SJCRH30 (cell line): ENCODE measurements at places on chromosomes 13 and 19. TPM values are rescaled to one million over a fixed set of nuclear protein-coding genes. Genes with fewer than 3 reads are reported as not detected.

DNA sequence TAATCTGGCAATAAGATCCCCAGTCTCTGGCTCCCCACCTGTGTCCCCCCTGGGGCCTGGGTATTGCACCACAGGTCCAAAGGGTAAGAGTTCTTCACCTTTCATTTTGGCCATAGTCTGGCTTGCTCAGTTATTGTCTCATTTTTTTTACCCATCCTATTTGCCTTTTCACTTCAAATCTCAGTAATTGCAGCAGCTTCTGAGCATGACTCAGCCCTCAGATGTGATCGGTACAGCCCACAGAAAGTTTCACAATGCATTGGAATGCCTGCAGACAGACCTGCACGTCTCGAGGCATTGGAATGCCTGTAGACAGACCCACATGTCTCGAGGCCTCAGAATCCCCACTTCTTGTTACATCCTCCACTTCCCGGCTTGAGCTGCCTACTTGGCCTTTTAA lies 173.6 kb downstream of the NUFIP1 start:
- no peak overlapping the region for H3K27ac ChIP-seq
- no peak overlapping the region for H3K4me3 ChIP-seq
- H3K4me1 ChIP-seq, result 0 out of 2 replicates have a peak, but pooled peaks cover 4% of the 10 kb centered on the region

GRCh38 chr13:20301403-20302071 lies 69.4 kb upstream of the GJB6 start:
- no peak overlapping the region for H3K27ac ChIP-seq
- no peaks in the 10 kb centered on the region; the same call in 1 of the 2 replicates for H3K27me3 ChIP-seq
- no peak for DNase-seq

DNA sequence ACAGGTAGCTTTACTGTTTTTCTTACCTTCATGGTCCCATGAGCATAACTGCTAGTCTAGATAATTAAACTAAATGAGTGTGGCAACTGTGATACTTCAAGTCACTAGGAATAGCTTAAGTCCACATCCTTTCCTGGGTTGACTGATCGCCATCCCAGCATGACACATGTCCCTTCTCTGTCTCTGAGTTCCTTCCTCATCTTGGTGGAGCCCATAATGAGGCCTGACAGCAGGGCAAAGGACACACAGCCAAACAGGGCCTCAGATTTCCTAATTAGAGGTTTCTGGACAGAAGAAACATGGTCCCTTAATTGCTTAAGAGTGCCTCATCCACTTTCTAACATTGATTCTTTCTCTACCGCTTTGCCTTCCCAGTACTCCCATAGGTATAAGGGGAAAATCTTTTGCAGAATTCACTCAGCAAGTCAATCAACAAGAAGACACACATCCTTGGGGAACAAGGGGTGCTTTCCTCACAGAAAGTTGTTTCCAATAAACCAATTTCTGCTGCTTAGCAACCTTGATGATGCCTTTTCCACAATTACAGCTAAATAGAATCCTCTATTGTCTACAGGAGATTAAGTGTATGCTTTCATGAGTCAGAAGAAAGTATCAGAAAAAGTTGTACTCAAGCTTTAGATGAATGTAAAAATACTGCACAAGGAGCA lies 208.3 kb upstream of the SERP2 start:
- H3K27ac ChIP-seq, result no peak overlapping the region
- H3K36me3 ChIP-seq, result no peaks in the 10 kb centered on the region
- H3K4me3 ChIP-seq, result no peak overlapping the region
- no peak for DNase-seq

DNA sequence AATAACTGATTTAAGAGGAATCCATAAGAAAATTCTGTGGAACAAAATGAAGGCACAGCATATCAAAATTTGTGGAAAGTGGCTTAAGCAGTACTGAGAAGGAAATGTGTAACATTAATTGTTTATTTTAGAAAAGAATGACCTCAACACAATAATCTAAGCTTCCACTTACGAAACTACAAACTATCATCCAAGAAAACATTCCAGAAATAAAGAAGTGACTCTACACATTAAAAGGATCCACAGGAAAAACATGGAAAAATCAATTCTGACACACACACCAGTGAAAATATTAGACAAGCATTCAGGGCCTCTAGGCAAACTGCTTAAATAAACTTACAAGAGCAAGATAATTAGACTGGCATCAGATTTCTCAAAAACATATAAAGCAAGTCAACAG lies 14.0 kb downstream of the EXOSC8 start:
- no peak overlapping the region for H3K4me3 ChIP-seq
- H3K36me3 ChIP-seq, result peaks cover 67% of the 10 kb centered on the region
- no peak for DNase-seq
- H3K27me3 ChIP-seq, result no peaks in the 10 kb centered on the region
- no peaks in the 10 kb centered on the region for H3K4me1 ChIP-seq

DNA sequence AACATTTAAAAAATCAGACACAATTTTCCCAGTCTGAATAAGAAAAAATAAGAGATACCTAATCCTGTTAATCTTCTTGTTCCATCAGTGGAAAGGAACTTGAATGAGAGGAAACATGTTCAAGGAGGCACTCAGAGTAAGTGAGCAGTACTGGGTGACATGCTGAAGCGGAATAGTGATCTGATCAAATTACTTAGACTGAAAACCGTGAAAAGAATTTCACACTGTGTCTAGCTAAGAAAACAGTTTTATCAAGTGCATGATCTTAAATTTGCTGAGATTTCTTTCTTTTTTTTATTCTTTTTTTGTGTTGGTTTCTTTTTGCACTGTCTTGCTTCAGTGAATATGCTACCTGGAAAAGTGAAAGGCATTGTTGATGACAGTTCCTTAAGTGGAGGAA lies 249.5 kb upstream of the SLC10A2 start:
- peaks cover 10% of the 10 kb centered on the region for H3K4me1 ChIP-seq
- no peaks in the 10 kb centered on the region for H3K27me3 ChIP-seq
- no peaks in the 10 kb centered on the region for H3K36me3 ChIP-seq
- no peak overlapping the region for H3K27ac ChIP-seq
- no peak overlapping the region for H3K4me3 ChIP-seq

- H3K36me3 ChIP-seq, result no peaks in the 10 kb centered on the region
- H3K27ac ChIP-seq, result no peak overlapping the region
- no peak overlapping the region for H3K4me3 ChIP-seq
- no peaks in the 10 kb centered on the region for H3K27me3 ChIP-seq
- DNase-seq, result peak; percentile 36
Observed at GRCh38 chr13:21240586-21240985, 64.1 kb downstream of the MRPL57 start.

The PROZ gene
- not detected in 2 replicates for total RNA-seq
